Activated CD8-positive, alpha-beta memory T cell treated with anti-CD3 and anti-CD28 coated beads for 4 hours (primary cell): ENCODE measurements at places on chromosomes 7 and 10.

GRCh38 chr10:125995726-125996304 lies 99.5 kb downstream of the FANK1 start:
- DNase-seq, result no peak

GRCh38 chr7:102883098-102883860 lies 29.5 kb upstream of the LRRC17 start:
- no peak for DNase-seq

GRCh38 chr10:74910241-74910975 lies 84.0 kb downstream of the KAT6B start:
- DNase-seq, result no peak

DNA sequence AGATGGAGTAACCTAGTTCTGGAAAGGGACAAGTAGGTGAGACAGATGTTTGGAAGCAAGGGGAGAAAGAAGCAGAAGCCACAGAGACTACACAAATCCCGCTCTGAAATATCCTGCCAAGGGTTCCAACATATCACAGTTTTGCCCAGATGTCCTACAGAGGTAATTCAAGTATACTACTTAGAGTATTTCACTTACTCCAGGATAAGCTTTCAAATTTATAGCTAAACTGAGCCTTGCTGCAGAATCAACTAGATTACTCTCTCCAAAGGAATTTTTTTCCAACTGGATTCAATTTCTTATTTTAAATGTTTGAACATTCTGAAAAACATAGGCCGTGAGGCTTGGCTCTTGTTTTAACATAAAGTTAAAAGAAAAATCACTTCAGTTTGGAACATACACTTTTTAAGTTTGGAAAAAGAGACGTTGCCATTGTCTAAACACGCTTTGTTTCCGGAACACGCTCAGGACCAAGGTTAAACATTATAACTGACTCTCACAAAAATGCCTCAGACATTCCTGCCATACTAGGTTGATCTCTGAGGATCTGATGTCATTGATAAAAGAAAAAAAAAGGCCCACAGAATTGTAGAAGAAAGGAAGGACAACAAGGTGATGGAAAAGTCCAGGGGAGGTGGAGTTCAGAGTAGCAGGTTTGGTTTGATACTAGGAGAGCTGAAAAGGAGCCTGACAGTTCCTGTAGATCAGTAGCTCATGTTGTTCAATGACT lies 74.8 kb downstream of the FAM185A start:
- no peak for DNase-seq

- no peak for DNase-seq
Observed at GRCh38 chr10:122044713-122045112, 55.8 kb downstream of the TACC2 start.

DNA sequence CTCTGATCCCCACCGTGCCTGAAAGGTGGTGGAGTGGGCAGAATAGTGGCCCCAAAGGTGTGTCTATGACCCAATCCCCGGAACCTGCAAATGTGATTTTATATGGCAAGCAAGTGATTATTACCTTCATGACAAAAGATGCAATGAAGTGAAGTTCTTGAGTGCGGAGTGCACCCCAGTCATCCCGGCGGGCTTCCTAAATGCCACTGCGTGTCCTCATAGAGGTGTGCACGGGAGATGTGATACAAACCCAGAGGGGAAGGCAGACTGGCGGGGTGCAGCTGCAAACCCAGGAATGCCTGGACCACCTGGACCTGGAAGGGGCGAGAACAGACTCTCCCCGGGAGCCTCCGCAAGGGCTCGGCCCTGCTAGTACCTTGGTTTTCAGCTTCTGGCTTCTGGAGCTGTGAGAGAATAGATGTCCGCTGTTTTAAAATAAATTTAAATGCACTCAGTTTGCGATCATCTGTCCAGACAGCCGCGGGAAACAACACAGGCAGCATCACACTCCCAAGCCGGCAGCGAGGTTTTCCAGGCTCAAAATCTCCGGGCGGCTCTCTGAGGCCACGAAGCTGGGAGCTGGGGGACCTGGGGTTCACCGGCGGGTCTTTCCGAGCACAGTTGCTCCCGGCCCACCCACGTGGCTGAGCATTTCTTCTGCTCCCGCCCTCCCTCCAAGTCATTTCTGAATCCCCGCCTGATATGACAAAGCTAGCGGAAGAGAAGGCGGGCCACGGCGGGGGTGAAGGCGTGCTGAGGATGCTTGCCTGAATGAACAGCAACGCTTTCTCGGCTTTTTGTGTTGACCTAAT lies 50.4 kb upstream of the EBF3 start:
- no peak for DNase-seq

DNA sequence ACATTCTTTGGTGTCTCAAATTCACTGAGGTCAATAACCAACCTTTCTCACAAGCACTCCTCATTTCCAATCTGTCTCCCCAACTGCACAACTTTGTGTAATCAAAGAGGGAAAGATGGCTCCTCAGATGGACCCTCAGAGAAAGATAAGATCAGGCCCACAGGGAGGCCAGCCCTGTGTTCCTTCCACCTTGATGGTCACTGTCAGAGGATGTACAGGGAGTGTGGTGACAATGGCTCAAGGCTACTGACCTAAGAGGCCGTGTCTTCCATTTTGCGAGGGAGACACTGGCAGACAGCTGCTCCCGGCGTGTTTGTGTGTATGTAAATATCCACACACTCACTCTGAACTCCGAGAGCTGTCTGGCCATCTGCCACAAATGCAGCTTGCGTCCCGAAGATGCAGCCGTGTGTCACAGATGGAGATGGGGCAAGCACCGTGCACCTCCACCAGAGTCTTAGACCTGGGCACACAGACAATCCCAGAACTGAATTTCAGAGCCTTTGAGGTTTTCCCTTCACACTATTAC lies 712.1 kb upstream of the NRP1 start:
- DNase-seq, result no peak

DNA sequence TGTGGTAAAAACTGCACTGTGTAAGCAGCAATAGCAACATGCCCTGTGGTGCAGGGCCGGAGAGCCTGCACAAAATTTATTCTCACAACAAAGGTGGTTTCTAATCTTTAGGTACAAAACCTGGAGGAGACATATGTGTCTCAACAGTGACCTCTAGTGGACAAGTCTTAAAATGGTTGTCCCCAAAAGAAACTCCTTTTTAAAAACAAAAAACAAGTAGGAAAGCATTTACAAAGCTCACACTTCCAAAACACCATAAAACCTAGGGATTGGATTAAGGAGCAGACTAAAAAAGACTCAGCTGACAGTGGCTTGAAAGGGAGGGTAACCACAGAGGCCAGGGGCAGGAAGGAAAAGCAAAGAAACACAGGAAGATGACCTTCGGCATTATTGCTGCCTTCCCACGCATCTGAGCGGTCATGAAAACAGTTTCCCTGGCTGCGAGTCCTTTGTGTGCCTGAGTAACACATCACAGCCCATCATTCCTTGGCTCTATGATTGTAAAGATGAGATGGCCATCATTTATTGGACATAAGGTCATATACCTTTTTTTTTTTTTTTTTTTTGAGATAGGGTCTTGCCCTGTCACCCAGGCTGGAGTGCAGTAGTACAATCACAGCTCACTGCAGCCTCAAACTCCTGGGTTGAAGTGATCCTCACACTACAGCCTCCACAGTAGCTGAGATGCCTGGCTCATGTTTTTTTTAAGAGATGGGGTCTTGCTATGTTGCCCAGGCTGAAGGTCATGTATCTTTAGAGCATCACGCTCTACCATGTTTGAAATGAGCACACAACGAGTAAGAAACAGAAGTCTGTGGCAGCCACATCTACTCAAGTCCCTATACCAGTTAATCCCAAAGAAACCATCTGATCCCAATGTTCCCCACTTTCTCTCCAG lies 39.5 kb downstream of the RSU1 start:
- no peak for DNase-seq

DNA sequence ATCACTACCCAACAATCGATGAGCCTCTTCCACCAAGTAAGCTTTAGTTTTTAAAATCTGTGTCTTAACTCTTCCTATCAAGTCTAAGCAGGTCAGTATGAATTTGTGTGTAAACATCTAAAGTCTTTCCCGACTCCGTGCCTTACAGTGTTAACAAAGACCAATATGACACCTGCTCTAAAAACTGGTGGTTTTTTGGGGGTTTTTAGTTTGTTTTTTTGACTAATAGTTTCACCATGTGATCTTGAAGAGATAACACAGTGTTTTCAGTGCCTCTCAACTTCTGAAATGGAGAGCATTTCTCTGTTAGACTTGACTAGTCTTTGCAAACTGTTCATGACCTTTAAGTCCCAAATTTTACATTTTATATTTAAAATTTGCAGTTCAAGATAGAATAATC lies 132.0 kb upstream of the STK17A start:
- no peak for DNase-seq

- no peak for DNase-seq
Observed at GRCh38 chr7:79293655-79294142, 159.8 kb downstream of the MAGI2 start.

DNA sequence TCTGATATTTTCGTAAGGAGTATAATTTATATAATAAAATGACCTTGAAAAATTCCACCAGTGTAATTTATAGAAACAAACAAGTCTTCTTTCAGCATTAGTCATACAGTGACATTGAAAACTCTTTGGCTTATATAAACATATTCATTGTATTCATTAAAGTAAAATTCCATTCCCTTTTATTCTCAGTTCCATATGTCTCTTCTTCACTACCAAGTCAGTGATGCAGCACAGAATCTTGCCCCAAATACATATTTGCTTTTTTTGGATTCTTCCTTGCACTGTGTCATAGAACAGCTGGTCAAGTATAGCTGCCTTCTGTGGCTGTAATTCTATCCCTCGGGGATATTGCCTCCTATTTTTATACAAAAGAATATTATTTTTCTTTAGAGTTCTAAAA lies 884.5 kb upstream of the POT1 start:
- no peak for DNase-seq

GRCh38 chr10:99524736-99525380 lies 7.9 kb upstream of the NKX2-3 start:
- DNase-seq, result no peak

DNA sequence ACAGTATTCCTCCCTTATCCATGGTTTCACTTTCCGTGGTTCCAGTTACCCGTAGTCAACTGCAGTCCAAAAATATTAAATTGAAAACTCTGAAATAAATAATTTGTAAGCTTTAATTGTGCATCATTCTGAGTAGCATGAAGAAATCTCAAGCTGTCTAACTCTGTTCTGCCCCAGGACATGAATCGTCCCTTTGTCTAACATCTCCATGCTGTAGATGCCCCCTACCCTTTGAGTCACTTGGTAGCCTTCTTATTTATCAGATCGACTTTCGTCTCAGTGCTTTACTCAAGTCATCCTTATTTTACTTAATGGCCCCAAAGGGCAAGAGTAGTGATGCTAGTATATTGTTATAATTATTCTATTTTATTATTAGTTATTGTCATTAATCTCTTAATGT lies 41.8 kb downstream of the CPED1 start:
- no peak for DNase-seq

GRCh38 chr7:4616116-4616515 lies 66.0 kb upstream of the FOXK1 start:
- no peak for DNase-seq

DNA sequence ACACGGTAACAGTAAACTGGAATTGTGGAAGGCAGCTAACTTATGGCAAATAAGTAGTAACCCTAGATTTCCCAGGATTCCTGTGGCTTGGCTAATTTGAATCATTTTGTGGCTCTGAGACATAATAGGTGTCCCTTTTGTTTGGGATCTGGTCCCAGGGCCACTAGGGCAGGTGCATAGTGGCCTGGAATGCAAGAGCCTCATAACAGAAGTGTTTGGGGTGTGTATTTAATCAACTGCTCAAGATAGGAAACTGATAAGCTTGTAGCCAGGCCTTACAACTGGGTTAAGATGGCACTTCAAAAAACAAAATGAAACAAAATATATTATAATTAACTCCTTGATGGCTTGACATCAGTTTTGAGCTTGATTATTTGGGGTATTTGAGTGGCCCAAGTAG lies 541.8 kb downstream of the ETV1 start:
- DNase-seq, result no peak

DNA sequence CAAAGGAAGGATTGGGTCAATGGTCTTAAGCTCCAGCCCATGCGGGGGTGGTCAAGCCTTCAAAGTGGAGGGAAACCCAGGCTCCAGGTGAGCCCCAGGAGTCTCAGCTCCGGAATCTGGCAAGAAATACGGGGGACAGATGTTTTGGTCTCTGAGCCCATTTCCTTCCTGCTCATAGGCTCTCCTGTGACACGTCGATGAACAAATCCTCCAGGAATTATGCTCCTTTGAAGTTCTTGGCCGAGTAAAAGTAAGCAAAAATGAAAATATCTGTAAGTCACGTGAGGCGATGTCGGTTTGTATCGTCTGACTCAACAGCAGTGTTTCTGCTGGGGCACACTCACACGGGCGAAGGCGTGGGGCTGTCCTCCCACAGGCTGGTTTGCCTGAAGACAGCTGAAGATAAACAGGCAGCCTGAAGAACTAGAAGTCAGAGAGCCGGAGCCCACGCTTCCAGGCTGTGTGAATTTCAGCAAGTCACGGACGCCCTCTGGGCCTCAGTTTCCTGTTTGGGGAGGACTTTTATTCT lies 52.6 kb upstream of the SMNDC1 start:
- DNase-seq, result peak; percentile 53

- no peak for DNase-seq
Observed at GRCh38 chr7:106484562-106484961, 176.4 kb downstream of the CCDC71L start.

DNA sequence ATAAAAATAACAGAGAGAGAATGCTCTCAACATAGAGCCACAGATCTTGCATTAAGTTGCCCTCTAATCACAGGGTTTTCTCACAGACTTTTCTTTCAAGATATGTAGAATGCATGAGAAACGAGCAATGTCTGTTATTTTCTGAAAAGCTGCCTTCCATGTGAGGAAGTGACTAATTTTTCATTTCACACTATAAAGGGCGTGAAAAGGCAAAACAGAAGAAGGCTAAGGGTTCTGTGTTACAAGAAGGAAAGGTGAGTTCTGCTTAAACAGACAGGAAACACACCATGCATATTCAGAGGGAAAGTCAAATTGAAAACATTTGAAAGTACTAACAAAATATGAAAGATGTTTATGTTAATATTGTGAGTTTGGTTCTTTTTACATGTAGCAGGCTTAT lies 189.2 kb downstream of the SEMA3D start:
- no peak for DNase-seq

- no peak for DNase-seq
Observed at GRCh38 chr10:48442809-48443177, 136.3 kb downstream of the MAPK8 start.

GRCh38 chr7:16921644-16922257 lies 40.0 kb upstream of the AGR3 start:
- no peak for DNase-seq

GRCh38 chr10:27369880-27370279 lies 129.3 kb upstream of the ACBD5 start:
- no peak for DNase-seq

- DNase-seq, result no peak
Observed at GRCh38 chr10:110546499-110547110, 20.9 kb upstream of the SMC3 start.

GRCh38 chr10:43868952-43869351 lies 220.3 kb upstream of the ZNF32 start:
- DNase-seq, result no peak

DNA sequence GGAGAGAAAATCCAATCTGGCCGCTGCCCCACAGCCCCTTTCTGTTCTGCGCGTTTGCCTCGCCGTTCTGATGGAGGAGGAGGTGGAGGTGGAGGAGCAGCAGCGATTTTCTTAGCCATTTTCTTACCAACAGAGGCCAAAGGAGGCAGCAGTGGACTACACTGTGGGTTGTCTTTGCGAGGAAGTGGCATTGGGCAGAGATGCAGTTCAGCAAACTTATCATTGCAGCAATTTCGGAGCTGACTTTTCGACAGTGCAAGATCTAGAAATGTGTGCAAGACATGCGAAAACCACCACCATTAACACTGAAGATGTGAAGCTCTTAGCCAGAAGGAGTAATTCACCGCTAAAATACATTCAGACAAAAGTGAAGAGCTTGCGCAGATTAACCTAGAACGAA lies 1.9 kb upstream of the ARL4A start:
- no peak for DNase-seq

GRCh38 chr7:17640730-17641377 lies 299.4 kb downstream of the SNX13 start:
- DNase-seq, result no peak
